Fibroblast of upper back skin (primary cell): ENCODE measurements at places on chromosomes 3 and 15.

DNA sequence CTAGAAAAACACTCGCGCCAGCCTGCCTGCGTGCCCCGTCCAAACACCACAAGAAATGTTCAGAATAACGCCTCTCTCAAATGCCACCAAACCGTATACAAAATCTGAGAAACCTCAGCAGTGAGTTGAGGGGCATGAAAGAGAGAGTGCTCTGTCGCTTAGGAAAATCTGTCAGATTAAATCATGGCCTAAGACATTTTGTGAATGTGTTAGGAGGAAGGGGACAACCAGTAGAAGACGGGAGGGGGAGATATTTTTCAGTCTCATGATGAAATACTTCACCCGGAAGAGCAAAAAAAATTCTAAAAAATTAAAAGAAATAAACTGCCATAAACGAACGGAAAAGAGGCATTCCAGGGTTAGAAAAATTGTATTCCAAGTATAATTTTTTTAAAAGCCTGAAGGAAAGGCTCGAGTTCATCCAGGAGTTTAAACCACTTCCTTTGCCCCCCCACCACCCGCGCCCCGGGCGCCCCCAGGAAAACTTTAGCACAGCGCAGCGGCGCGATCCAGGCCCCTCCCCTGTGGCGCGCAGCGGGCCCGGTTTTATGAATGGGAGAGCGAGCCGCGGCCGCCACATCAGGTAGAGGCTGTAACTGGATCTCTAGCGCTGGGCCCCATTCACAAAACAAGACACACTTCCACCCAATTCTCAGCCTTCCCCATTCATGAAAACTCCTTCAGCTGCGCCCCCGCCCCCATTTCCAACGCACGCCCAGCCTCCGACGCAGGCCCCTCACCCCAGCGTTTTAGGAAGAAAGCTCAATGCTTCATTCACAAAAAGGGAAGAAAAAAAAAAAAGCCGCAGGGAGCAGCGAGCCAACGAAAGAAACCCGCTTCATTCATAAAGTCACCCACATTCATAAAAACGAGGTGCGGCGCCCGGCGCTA, 1.4 kb downstream of the ETV5 start:
- DNase-seq = peak; percentile 86

DNA sequence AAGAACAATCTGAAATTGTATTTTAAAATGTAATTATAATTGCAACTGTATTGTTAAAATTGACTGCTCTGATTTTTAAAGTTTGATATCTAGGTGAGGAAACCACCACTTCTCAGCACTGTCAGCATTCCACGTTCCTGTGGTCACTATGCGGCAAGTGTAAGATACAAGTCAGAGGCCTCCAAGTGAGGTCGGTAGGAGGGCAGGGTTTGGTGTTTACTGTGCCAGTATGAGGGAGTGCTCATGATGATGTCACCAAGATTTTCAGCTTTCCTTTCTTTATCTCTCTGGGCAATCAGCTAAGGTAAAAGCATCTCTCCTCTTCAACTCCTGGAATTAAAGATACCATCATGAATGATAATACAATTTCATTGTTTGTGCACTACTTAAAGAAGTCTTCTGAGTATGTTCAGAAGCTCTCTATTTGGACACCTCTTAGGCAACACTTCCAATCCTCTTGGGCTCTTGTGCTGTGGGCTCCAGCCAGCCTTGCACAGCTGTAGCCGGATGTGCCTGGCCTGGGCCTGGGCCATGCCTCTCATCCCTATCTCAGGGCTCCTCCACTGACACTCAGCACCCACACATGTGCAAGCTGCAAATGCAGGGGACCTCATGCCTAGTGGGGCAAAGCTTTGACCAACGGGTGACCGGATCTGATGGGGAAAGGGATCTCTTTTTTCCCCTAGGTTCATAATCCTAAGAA, 42.9 kb downstream of the CCR3 start:
- no peak for DNase-seq

DNA sequence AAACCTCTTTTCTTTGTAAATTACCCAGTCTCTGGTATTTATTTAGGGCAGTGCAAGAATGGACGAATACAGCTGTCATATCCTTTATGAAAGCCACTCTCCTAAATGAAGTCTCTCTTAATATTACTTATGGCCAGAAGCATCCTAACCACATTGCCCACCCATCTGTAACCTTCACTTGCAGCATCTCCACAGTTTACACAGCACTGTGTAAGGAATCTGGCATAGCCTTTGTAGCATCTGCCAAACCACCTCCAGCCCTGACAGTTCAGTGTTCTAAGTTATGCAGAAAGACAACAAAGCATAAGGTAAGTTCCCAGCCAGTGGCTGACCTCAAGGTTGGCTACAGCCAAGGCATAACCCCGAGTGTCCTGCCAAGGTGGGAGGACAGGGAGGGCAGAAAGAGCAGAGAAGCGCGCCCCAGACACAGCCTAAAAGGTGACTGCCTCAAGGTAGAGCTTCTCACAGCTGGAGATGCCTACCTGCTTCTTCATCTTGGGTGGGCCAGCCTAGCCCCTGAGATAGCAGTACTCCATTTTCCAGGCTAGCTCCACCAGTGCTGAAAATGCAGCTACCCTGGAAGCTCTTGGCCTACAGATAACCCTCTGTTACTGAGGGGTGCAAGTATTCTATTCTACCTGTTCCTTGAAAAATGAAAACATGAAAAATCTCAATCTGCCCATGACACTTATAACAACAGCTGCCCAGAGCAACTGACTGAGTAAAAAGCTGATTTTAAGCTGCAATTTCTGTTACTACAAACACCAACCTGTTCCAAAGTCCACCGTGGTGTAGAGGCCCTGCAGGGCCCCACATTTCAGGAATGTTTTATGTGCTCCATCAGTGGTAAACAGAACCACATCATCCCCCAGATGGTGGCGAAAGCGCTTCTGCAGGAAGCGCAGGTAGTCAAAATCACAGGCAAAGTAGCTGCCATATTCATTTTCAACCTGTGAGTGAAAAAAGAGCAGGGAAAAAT, 39.3 kb downstream of the GLB1 start:
- DNase-seq = no peak

DNA sequence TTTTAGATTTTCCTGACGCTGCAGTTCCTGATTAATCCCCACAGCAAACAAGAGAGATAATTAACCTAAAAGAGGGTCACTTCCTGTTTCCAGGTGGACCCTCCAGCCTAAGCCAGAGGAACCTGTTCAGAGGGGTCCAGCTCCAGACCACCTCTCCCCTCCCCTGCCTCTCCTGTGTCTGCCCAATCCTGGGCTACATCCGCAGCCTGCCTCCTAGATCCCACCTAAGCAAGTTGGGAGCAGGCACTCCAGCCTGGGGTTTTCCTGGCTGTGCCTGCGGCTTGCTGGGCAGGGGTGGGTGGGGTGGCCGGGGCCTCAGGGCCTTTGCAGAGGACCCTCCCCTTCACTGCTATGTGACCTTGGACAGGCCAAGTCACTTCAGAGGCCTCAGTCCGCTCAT, 178.6 kb upstream of the LINGO1 start:
- DNase-seq = no peak

DNA sequence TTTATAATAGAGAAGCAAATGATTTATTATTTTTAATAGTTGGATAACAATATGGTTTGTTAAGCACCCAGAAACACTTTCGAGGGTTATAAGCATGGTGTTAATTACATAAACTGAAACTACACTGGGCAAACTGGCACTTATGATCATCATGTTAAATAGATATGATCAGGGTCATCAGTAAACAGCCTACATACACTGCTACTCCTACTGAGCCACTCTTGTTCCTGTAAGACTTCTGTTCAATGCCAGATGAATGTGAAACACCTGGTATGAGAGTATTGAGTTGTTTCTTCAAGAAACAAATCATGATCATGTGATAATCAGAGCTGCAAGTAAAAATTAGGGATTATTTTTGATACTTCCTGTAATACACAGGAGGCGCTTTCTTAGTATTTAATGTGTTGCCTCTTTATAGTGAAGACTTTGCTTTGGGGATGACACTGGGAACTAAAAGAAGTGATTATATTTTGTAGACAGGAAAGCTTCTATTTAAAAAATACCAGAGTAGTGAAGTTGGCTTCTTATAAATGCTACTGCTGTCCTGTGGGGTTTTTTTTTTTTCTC, 32.3 kb upstream of the UTS2B start:
- no peak for DNase-seq

DNA sequence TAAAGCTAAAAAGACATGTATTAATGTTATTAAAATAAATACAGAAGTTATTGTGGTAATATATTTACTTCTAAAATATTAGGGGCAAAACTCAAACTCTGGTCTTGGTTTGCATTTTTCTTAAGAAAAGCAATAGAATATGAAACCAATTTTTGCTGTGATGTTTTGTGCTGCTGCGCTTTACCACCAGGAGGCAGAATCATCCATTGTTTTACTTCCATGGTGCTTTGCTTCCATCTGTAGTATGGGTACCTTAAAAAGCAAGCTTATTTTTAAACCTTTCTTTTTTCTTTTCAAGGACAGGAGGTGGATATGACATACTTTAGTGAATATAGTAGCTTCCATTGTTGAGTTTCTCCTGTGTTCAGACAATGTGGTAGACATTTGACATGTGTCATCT, 46.6 kb upstream of the MRPL3 start:
- no peak for DNase-seq

DNA sequence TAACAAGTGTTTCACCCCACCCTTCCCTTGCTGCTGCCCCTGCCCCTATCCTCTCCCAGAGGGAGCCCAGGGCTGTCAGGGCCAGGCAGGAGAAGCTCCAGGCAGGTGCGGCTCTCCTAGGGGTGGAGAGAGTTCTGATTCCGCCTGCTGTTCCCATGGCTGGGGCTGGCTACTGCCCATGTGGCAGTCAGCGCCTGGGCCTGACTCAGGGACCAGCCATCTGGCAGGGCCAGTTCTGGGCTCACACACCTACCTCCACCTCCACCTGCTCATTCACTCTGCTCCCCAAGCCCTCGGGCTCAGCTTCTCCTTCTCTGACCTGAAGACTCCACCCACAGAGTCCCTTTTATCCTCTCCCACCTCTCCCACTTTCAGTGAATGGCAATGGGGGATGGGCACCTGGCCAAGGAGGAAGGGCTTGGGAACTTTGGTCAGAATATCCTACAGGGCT, 23.4 kb downstream of the AMOTL2 start:
- no peak for DNase-seq

DNA sequence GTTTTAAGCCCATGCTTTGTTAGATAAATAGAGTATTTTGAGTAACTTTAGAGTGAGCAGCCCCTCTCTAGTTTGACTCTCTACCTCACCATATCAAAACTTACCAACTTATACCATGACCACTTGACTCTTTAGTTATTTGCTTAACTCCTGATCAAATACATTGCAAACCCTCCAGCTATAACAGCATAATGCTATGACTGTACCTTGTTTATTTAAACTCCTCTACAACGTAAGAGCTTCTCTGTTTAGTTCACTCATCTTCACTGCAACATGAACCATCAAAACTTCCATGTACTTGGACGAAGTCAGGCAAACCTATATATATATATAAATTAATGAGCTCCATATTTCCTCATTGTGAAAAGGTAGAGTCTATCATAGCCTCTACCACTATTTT, 218.2 kb downstream of the DPH6 start:
- no peak for DNase-seq

GRCh38 chr15:70159001-70159712, 61.4 kb upstream of the TLE3 start:
- no peak for DNase-seq

DNA sequence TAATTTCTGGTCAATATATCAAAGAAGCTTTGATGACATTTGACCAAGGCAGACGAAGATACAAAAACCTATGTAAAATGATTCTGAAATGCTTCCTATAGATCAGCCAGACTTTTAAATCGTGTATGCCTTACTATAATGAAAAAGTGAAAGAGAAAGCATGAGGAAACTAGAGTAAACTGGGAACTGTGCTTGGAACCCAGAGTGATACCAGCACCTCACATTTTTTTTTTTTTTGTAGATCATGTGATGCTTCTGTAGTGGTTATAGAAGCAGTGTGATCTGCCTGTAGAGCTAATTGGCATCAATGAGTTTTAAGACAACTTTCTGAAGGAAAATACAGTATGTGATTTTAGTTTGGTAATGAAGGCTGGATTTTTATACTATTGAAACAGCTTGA, 150.7 kb downstream of the NLGN1 start:
- DNase-seq = no peak

GRCh38 chr3:16452261-16452660, 61.2 kb downstream of the RFTN1 start:
- peak; percentile 69 for DNase-seq

- DNase-seq = no peak
These were observed 92.2 kb downstream of the SV2B start for GRCh38 chr15:91192285-91192684.

DNA sequence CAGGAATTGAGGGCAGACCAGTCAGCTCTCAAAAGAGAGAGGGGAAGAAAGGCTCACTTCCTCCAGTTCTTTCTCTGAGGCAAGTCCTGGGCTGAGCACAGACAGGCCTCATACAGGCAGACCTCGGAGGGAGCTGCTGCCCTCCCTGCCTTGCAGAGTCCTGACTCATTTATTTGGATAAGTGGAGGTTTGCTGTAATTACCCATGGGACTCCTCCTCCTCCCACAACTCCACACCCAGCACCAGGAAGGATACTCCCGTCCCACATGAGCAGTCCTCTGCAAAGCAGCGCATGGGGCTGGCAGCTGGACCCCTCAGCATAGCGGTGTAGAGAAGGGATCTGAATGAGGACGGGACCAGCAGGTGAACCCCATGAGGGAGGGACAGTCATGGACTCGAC, 13.4 kb upstream of the SCN10A start:
- peak; percentile 82 for DNase-seq

DNA sequence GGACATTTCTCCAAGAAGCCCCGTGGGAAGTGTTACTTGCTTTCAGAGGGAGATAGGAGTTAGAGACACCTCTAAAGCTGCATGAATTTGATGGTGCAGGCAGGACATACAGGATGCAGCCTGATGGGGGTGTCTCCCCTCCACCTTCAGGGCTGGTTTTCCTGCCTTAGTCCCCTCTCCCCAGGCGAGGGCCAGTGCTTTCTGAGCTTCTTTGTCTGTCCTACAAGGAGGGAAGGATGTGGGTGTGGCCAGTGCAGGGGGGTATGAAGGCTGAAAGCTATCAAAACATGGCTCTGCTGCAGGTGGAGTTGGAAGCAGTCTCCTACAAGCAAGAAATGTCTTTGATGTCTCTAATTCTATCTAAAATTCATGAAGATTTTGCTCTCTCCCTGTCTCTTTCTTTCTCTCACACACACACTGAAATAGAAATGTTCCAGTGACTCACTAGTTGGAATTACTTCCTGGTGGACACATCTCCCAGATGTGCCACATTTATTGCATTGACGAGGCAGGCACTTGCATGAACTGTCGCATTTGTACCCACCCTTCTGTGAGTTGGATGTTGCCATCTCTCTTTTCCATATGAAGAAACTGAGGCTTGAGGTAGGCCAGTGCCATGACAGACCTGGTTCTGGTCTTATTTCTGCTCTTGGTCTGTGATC, 13.9 kb upstream of the PODXL2 start:
- DNase-seq = no peak

GRCh38 chr3:70833239-70833960, 521.0 kb upstream of the MDFIC2 start:
- DNase-seq = no peak

GRCh38 chr3:176631165-176631564, 566.1 kb downstream of the TBL1XR1 start:
- DNase-seq = no peak
